ENCODE measurements at places on chromosomes 2 and 18.

DNA sequence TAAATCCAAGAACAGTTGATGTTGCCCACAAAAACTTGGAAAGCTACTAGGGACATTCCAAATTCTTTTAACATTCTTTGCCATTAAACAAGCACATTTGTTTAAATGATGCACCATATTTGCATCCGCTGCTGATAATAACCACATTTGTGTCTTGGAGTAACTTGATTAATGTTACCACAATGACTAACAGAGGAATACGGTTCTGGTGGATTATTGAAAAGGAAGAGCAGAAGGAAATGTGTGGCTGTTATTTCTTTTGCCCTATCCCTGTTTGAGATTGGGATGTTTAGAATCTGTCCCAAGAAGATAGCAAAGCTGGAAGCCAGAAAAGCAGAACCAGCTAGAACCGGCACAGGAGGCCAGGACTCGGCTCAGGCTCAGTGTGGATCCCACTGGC lies 39.2 kb upstream of the RASGRP3 start:
- peak; percentile 73 for DNase-seq

DNA sequence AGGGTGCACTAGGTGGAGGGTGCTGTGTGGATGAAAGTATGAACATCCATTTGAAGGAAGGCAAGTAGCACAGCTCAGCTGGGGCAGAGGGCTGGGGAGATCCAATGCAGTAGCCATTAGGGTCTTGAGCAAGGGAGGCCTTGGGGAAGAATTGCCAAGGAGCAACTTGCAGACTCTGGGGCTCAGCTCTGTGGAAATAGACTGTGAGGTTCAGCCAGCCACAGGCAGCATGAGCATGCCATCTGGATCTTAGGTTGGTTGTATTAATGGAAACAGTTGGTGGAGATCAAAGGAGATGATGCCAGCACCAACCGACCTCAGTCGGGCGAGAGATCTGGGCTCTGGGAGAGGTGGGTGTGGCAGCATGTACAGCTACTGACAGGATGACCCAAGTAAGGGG lies 5.6 kb downstream of the ZAP70 start:
- DNase-seq: peak; percentile 31

DNA sequence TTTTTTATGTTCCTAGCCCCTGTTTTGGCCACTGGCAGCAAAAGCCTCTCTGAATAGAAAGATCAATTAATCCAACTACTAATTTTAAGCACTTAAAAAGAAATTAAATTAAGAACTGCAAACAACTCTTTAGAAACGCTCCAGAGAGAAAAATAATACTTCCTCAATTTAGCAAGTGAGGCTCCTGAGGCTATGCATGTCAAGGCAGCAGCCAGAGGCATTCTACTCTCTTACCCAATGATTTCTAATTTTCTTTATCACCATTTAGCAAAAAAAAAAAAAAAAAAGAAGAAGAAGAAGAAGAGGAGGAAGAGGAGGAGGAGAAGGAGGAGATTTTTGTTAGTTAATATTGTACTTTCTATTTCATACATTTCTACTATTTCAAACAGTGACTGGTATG lies 68.5 kb downstream of the TMEM237 start:
- no peak for DNase-seq

- DNase-seq: no peak
Observed at GRCh38 chr2:115763601-115764000, 1321.2 kb downstream of the DPP10 start.

DNA sequence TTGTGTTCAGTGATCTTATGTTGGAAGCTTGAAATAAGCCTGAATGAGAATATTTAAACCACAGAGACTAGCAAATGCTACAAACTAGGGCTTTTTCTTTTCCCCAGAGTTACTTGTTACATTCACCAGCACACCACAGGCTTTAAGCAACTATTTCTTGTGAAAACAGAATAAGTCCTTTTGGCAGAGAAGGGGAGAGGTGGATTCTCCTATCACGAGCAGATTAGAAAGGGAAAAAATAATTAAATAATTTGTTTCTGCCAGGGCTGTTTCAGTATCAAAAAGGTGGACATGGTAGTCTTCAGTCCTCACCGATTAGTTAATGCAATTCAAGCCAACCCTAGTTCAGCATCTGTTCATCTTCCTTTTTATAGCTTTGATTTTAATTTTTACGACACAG lies 12.6 kb downstream of the IFIH1 start:
- DNase-seq: no peak

GRCh38 chr2:241271706-241272302 lies 43.7 kb downstream of the HDLBP start:
- DNase-seq: peak; percentile 94

DNA sequence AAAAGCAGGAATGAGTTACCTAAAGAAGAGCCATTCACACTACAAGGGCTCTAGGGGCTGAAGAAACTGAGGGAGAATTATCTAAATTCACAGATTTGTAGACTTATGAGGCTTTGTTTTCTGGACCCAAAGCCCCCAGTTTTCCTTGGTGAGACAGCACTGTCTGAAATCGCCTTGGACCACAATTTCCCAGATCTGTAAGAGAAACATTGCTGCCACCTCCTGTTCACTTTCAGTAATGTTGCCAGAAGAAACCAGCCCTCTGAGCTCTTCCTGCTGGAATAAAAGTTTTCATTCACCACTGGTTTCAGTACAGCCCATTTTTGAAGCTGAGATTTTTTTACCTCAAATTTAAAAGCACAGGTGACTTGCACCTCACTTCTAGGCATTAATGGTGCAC lies 169.2 kb downstream of the CDH20 start:
- no peak for DNase-seq

DNA sequence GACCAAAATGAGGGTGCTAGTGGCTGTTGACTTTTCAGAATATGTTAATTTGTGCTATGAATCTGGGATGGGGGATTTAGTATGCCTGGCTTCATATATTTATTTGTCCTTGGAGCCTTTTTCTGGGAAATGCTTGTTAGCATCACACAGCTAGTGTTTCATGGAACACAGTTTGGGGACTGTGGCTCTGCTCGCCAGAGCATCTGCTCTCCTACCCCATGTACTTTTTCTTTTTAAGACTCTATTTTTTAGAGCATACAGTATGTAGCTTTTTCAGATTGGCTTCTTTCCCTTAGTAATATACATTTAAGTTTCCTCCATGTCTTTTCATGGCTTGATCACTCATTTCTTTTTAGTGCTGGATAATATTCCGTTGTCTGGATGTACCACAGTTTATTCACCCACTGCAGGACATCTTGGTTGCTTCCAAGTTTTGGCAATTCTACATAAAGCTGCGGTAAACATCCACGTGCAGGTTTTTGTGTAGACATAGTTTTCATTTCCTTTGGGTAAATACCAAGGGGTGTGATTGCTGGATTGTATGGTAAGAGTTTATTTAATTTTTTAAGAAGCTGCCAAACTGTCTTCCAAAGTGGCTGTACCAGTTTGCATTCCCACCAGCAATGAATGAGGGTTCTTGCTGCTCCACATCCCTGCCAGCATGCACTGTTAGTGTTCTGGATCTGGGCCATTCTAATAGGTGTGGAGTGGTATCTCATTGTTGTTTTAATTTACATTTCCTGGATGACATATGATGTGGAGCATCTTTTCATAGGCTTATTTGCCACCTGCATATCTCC lies 44.1 kb downstream of the EFR3B start:
- DNase-seq: no peak

DNA sequence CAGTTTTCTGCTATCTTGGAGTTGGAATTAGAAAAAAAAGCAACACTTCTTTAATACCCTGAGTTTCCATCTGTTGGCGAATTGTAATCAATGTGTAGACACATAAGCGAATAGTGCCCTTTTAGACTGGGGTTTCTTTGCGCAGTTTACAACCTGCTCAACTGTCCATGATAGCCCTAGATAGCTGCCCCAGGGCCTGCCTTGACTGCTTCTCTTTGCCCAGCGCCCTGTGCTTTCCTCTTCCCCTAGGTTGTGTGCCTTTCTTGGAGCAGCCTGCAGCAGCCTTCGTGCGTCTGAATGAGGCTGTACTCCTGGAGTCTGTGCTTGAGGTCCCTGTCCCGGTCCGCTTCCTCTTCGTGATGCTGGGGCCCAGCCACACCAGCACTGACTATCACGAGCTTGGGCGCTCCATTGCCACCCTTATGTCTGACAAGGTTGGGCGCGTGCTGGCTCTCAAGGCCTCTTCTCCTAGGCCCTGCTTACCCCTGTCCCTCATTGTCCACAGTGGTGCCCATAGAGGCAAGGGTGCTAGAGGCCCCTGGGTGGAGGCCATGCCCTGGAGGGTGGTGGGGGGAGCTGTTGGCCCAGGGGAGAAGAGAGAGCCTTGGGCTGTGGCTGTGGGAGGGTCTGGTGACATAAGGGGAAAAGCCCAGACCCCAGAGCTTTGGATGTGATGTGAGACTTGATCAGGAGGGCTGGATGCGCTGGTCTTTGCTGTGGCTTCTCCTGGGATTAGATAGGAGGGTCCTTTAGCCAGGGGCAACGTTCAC lies 6.9 kb downstream of the SLC4A3 start:
- peak; percentile 90 for DNase-seq

- no peak for DNase-seq
Observed at GRCh38 chr2:80638783-80639182, 334.2 kb upstream of the LRRTM1 start.

DNA sequence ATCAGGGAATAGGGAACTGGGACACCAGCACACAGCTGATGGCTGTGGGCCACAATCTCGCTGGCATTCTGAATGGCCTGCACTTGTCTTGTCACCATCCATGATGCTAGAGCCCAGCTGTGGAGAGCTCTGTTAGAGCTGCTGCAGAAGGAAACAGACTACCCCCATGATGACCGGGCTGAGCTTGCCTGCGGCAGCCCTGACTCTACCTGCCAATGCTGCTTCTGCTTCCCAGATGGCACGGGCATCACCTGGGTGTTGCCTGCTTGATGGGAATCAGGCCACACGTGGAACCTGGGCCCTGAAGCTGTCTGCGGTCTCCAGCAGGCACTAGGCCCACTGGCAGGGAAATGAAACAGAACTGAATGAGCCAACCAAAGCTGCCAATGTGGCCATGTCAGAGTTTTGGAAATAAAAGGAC lies 11.2 kb upstream of the DAW1 start:
- no peak for DNase-seq

- no peak for DNase-seq
Observed at GRCh38 chr2:120878970-120879369, 143.3 kb downstream of the GLI2 start.

- DNase-seq: no peak
Observed at GRCh38 chr18:21798126-21798525, 57.5 kb downstream of the MIB1 start.
